ENCODE measurements at places on chromosomes 3 and 15.

DNA sequence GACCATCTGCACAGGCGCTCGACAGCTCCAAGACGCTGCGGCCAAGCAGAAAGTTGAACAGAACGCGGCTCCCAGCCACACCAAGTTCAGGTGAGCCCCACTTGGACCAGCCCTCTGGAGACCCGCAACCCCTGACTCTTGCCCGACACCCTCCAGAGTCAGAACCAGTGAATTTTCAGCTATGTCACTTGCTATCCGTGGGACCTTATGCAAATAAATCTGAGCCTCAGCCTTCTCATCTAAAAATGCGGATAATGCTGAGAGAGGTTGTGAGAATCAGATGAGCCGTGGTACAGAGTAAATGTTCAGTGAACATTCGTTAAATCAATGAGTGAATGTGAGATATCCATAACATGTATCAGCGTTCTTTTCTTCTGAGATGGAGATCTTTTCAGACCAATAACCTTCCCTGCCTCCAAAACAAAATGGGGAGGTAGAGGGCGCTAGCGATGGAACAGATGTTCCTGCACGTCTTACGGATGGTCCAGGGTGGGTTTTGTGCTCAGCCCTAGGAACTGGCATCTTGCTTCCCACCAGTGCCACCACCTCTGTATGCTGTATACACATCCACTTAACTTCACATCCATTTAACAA is 524 bp downstream of the MRPS11 start:
- DNase-seq = no peak

GRCh38 chr3:170021083-170021482 is 16.7 kb upstream of the GPR160 start:
- DNase-seq = no peak

GRCh38 chr3:59798372-59799086 is 748.7 kb upstream of the CFAP20DC start:
- DNase-seq = no peak

GRCh38 chr3:3196148-3196861 is 16.8 kb upstream of the CRBN start:
- DNase-seq = peak; percentile 4

GRCh38 chr3:10192953-10193691 is 28.4 kb downstream of the IRAK2 start:
- peak; percentile 60 for DNase-seq

GRCh38 chr15:85306946-85307686 is 73.3 kb upstream of the AKAP13 start:
- DNase-seq = peak; percentile 12

DNA sequence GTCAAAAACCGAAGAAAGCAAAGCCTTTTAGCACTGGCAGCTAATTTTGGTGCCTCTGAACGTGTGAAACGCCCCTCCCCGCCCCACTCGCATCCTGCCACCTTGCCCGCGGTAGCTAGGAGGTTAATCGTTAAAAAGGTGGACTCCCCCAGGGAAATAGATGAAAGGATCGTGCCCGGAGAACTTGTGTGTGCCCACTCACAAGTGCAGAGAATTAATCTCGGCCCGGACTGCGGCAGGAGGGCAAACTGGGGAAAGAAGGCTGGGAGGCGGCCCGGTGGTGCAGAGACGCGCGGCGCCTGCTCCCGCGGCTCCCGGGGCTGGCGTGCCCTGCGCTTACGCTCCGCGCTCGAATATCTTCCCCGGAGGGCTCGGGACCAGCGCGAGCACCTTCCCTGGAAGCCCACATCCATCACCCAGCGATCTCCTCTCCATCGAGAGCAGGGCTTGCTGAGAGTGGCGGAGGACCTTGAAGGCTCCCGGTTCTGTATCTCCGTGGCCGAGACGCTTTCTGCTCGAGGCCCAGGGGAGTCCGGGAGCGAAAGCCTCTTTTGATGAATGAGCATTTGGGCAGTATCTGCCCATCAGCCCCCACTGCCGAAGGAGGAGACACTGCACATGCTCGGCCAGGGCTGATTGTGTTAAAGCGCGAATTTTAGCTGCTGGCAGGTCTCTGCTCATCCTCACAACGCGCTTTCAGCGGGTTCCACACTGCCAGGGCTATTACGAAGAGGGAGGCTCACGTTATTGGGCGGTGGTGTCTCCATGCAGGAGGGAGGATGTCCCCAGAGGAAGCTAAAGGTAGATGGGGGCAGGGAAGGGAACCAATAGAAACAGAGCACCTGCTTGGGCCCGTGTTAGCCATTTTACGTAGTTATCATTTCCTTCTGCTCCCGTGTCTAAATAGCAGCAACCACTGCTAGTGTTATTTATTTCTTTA is 1.3 kb upstream of the SPTSSB start:
- peak; percentile 64 for DNase-seq

DNA sequence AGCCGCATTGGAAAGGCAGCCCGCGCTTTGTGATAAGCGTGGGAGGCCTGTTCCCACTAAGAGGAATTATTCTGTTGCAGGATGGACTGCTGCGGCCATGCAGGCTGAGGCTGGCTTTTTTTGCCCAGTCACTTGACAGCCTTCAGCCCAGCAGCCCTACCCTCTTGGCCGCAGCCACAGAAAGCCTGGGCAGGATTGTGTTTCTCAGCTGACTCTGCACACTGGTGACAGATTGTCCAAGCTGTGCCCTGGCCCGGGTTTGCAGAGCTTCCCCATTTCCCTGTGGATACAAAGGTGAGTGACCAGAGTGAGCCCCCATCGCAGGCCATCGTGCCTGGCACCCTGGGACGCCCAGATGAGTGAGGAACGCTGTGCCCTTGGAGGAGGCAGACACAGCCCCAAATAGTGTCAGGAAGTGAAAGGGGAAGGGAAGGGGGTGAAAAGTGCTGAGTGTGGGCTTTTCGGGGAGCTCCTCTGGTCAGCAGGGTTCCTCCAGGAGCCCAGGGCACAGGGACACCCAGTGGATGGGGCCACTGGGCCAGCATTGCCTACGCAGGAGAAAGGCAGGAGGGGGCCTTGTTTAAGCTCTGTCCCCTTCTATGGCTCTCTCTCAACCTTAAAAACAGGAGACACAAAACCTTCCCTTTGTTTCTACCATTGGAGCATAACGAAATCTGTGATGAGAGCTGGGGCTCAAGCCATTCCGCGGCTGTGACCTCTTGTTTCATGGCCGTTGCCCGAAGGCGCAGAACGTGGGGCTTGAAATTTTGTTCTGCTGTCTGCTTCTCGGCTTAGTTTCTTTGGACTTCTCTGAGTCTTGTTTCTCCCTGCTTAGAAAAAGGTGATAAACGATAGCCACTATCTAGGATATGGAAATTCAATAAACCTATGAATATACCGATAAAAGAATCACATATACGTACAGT is 91.5 kb upstream of the MEF2A start:
- DNase-seq = no peak

DNA sequence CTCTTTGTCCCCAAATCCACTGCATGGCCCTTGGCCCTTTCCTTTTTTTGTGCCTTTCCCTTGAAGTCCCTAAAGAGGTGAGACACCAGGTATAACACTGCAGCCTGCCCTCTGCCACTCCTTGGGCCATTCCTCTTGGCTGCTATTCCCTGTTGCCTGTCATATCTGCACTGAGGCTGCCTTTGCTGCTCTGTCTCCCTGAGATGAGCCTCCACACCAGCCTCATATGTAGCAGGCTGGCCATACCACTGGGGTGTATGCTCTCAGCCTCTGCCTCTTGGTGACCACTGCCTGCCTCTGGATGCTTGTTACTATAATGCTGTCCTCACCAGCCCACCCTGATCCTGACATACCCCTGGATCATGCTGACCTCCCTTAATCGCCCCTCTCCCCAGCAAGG is 252.0 kb downstream of the CLSTN2 start:
- peak; percentile 29 for DNase-seq

- no peak for DNase-seq
Measured at GRCh38 chr15:94105760-94106159, 125.6 kb upstream of the MCTP2 start.

DNA sequence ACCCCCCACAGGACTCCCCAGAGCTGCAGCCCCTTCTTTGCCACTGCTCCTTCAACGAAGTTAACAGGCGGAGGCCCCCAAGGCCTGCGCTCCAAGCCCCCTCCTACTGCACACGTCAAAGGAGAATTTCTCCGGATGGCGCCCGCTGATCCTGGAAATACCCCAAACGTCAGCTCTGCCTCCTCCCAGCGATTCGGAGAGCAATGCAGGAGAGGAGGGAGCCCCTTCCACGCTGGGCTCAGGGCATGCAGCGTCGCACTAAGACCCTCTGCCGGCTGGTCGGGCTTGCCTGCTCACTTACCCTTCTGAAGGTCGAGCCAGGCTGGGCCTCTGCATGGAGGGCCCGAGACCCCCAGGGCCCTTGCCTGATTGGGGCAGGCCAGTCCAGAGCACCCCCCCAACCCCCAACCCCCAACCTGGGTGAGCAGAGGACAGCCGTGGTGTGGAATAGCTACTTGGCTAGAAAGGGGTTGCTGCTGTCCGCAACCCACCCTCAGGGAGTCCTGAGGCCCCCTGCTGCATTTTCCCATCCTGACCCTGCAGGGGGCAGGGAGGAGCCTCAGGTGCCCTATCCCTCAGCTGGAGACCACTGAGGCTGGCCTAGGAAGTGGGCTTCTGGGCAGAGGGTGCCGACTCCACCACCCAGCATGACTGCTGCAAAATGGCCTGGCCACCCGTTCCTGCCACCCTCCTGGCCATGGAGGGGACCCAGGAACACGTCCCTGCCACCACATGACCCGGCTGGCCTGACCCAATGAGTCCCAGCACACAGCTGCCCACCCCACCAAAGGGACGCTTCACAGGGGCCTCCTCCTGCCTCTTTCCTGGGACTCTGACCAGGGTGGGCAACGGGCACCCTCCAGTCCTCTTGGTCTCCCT is 976 bp downstream of the ATP2B2 start:
- no peak for DNase-seq

DNA sequence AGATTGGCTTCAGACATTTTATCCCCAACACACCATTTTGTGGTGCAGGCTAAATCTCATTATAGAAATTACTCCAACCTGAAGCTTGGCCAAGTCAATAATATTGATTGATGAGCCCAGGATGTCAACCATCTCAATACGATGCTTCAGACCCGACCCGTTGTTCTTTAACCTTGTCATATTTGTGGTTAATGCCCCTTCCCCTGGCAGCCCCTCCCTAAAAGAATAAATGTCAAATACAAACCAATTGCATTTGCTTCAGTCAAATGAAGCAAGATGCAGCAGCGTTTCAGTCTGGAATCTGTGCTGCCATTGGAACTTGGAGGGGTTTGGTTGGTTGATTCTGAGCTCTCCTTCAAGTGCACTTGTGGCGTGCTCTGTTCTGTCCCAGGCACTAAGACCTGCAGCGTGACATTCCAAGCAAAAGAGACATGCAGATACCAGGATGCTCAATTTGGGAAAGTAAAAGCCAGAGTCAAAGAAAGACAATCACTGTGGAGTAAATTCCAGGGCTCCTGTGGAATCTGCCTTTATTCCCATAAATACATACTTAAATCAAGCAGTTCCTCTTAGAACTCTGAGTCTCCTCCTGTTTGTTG is 23.8 kb upstream of the PSMD6 start:
- DNase-seq = no peak

GRCh38 chr3:153338487-153338886 is 176.5 kb downstream of the RAP2B start:
- no peak for DNase-seq

- no peak for DNase-seq
Measured at GRCh38 chr3:10760199-10760598, 55.8 kb upstream of the SLC6A11 start.

DNA sequence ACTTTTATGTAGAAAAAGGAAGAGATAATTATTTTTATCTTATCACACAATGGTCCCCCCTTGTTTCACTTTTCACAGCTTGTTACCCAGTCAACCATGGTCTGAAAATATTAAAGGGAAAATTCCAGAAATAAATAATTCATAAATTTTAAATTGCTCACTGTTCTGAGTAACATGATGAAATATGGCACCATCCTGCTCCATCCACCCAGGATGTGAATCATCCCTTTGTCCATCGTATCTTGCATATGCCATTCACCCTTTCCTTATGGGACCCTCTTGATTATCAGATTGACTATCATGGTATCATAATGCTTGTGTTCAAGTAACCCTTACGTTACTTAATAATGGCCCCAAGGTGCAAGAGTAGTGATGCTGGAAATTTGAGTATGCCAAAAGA is 43.7 kb downstream of the ANKRD28 start:
- DNase-seq = no peak

DNA sequence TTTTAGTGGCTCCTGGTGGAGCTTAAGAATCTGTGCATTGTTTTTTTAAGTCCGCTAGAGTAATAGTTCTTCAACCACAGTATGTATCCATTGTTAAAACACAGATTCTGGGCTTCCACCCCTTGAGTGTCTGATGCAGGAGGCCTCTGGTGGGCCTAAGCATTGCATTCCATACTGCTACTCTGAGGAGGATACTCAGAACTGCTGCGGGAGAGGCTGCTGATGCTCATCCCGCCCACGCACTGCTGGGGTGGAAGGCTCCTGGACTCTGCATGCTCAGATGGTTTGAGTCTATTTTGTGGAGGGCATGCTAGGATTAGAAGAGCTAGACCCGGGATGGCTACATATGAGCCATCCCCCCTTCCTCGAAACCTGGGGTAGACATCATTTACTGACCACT is 74.4 kb downstream of the THSD4 start:
- DNase-seq = no peak

GRCh38 chr15:48865370-48866079 is 12.4 kb upstream of the EID1 start:
- DNase-seq = no peak

DNA sequence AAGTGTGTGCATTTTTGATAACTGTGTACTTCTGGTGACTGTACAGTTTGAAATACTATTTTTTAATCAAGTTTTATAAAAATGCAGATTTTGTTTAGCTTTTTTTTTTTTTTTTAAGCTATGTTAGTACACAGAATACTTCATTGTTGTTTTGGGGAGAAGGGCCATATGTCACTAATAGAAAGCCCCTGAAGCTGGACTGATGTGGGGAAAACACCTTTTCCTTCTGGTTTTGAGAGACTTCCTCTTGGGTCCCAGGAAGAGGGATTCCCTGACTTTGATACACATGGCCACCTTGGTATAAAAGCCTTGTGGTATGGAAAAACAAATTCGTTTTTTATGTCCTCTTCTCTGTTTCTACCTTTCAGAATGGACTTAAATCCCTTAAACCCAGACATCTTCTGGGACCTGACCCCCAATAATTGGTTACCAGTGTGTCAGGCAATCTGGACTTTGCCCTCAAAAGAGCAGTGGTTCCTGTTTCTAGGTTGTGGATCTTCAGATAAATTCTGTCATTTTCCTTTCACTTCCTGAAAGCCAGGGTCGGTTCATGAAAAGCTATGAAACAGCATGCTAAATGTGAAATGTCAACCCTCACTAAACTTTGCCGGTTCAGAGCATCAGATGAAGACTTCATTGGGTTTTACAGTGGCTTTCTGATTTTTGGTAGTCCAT is 31.1 kb upstream of the BLOC1S6 start:
- DNase-seq = no peak

- DNase-seq = peak; percentile 7
Measured at GRCh38 chr3:55330355-55330754, 156.8 kb downstream of the WNT5A start.

GRCh38 chr3:113954091-113954685 is 6.4 kb downstream of the ZDHHC23 start:
- DNase-seq = no peak

- no peak for DNase-seq
Measured at GRCh38 chr15:34116620-34117019, 14.7 kb downstream of the PGBD4 start.
